NCI-H1105 treated with DMSO at 0.1 percent for 48 hours (cell line): ENCODE measurements at places on chromosomes 12 and 14.
A peak's percentile ranks its signal among the peaks of the same experiment; 100 is the strongest.

DNA sequence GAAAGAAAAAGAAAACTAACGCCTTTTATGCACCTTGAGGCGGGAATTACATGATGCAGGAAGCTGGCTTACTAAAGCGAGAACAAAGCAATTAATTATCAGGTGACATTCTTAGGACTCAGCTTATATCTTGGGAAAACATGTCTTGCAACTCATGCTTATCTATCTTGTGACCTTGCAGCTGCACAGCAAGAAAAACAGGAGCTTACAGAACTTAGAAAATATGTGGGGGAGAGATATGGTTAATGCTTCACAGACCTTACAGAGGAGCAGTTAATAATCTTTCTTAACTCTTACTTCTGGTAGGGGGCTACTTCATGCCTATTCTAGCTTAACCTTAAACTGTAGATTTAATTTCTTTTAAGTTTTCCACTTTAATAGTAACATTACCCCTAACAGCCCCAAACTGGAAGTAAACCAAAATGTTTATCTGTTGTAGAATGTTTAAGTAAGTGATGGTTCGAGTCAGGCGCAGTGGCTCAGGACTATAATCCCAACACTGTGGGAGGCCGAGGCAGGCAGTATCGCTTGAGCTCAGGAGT, 13.2 kb upstream of the OR11G2 start:
- DNase-seq, result no peak

GRCh38 chr14:54754623-54755386, 147.8 kb downstream of the GCH1 start:
- DNase-seq, result no peak

DNA sequence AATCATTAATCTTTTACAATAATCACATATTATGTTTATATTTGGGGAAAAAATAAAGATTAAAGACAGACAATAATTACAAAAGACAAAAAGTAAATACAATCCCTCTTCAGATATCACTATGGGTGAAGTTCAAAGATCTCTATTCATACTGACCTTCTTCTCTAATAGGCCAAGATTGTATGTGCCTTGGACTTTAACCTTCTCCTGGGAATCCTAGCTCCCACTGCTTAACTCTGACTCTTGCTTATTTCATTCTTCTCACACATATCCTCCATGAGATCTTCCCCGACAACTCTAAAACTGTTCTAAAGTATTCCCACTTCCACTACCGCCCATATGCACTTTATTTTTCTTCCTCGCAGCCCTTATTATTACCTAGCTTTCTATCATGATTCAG, 83.8 kb downstream of the EEA1 start:
- DNase-seq, result no peak

GRCh38 chr12:118307069-118307954, 65.4 kb downstream of the TAOK3 start:
- no peak for DNase-seq

DNA sequence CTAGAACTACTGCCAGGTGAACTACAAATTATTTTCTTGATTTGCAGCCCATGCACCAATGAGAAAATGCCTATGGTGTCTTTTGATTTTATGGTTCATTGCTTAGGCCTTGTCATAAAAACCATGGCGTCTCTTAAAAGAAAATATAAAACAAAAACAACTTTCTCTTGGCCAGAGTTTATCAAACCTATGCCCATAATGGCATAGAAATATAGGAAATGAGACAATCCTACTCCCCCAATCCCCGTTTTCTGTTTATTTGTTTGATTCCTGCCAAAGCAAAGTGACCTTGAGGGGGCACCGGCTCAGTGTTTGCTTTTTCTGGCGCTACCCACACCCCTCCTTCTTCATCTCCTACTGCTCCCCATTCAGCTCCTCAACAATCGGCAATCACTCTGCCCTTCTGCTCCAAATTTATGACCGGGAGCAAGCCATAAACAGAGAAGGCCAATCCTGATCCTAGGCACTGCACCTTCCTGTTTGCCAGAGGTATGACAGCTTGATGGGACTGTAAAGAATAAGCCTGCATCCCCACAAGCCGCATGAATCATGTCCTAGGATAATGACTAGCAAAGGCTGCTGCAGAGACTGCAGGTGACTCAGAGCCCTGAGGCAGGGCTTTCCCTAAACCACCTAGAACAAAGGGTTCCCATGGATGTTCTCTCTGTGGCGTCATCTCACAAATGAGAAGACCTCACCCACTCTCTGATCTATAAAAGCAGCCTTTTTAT, 874.9 kb downstream of the NRXN3 start:
- no peak for DNase-seq

- no peak for DNase-seq
Measured at GRCh38 chr14:61872452-61872851, 110.2 kb downstream of the SNAPC1 start.

GRCh38 chr12:116320791-116321217, 43.3 kb upstream of the MED13L start:
- no peak for DNase-seq

GRCh38 chr14:22667881-22668280, 23.7 kb upstream of the OR6J1 start:
- no peak for DNase-seq

DNA sequence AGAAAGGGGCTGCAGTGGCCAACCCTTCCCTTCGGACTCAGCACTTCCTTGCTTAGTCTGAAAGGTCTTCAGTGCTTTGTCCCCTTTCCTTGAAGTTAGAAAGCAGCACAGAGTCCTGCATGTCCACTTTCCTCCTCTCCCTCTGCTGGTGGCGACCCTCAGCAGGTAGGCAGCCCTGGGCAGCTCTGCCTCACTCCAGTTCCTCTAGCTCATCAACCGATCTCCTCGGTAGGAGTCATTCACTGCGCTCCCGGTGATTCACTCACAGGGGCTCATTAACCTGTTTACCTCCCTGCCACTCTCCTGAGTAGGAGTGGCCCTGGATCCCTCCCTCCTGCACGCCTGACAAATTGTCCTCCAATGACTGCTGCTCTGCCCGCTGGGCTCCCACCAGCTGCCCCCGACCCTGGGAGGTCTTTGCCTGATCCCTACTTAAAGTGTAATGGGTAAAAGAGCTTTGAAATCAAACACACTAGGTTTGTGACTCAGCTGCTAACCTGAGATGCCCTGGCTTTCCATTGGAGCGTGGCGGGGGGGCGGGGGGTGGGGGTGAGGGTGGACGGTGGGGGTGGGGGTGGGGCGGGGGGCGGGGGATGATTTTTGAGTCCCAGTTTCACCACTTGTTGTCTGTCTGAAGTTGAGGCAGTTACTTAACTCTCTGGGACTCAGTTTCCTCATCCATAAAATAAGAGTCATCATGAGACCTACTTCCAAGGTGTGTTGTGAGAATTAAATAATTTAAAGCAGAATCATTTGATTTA, 4.2 kb downstream of the SCNN1A start:
- peak; percentile 92 for DNase-seq

- no peak for DNase-seq
Measured at GRCh38 chr14:96751505-96751904, 45.7 kb upstream of the VRK1 start.

- DNase-seq, result no peak
Measured at GRCh38 chr12:131052929-131053328, 99.2 kb downstream of the ADGRD1 start.

- DNase-seq, result no peak
Measured at GRCh38 chr14:23149745-23150144, 30.7 kb upstream of the CEBPE start.

- no peak for DNase-seq
Measured at GRCh38 chr12:46653311-46653710, 172.5 kb downstream of the SLC38A4 start.

DNA sequence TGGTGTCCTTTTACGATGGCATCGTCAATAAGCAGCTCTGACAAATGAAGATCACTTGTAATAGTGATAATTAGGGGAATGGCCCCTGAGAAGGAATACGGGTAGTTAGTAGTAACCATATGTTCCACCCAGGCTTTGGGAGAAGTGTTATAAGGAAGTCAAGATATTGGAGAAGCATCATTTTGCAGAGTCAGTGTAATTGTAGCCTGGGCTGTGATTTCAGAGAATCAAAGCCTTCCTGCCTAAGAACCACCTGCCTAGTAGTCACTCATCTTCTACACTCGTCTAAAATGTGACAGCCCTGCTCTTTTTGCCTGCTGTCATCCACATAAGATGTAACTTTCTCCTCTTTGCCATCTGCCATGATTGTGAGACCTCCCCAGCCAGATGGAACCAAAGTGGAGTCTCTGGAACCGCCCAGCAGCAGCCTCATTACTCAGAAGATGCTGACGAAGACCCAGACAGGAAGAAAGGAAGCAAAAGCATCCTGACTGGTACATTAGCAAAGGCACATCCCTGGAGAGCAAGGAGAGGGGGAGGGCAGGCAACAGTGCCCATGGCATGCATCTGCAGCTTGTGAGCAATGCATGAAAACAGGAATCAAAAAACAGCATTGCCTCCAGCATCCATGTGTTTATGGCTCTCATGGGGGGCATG, 12.6 kb upstream of the EDDM3A start:
- no peak for DNase-seq

DNA sequence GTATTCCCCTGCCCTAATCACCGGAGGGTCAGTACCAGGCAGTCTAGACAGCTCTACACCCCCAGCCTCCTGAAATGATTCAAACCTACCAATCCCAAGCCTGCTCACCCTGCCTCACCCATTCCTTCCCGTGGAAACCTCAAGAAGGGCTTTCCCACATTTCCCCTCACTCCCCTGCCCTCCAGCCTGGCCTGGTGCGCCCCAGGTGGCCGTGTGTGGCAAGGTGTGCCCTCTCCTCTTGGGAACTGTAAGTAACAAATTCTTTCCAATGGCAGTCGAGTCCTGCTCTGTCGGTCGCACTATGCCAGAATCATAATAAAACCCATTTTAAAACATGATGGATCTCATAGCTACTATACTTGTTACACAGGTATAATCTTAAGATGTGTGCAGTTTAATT, 13.9 kb upstream of the DEGS2 start:
- DNase-seq, result no peak

- DNase-seq, result peak; percentile 87
Measured at GRCh38 chr12:125220404-125221273, 155.4 kb downstream of the AACS start.

- no peak for DNase-seq
Measured at GRCh38 chr12:107349839-107350238, 256.5 kb upstream of the CRY1 start.

- peak; percentile 89 for DNase-seq
Measured at GRCh38 chr14:76151398-76152332, at the start of gene GPATCH2L. Gene GPATCH2L (plus strand): TSS chr14:76151922. CDS start chr14:76154364, 2,442 bp downstream.

- DNase-seq, result peak; percentile 98
Measured at GRCh38 chr12:93127582-93128331, 198.7 kb upstream of the EEA1 start.

GRCh38 chr12:76820888-76821482, 57.1 kb downstream of the ZDHHC17 start:
- peak; percentile 20 for DNase-seq

- DNase-seq, result no peak
Measured at GRCh38 chr12:27179400-27180214, 64.5 kb upstream of the STK38L start.

GRCh38 chr14:54490445-54491175, 1.8 kb upstream of the GMFB start:
- DNase-seq, result no peak

GRCh38 chr14:65517635-65518542, 105.4 kb downstream of the FUT8 start:
- no peak for DNase-seq

- no peak for DNase-seq
Measured at GRCh38 chr14:45095143-45095542, 11.2 kb downstream of the PRPF39 start.

GRCh38 chr12:102799229-102799628, 117.8 kb downstream of the PAH start:
- DNase-seq, result no peak

DNA sequence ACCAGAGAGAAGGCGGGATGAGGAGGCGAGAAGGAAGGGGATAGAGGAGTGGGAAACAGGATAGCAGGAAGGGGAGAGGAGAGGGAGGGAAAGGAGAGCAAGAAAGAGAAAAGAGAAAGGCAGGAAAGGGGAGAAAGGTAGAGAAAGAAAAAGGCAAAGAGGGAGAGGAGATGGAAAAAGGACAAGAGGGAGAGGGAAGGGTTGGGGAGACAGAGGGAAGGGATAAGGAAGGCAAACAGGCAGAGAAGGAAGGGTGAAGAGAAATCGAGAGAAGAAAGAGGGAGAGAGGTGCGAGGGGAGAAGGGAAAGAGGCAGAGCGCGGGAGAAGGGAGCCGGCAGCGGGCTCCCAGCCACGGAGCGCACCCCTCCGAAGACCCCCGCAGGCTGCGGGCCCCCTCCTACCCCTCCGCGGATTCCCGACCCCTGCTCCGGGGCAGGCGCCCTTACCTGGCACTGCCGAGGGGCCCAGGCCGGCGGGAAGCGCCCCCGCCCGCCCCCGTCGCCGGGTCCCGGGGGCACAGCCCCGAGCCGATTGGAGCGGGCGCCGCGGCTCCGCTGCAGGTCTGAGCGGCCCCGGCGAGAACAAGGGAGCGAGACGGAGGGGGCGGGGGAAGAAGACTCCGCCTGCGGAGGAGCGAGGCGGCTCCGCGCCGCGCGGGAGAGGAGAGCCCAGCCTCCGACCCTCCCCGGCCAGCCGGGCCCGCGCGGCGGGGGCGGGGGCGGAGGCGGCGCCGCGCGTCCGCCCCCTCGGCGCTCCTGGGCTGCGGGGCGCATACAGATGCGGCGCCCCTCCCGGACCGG, at the start of gene CDH24:
Gene CDH24, minus strand, starts transcription at position 565 of the 801 bp plus-strand sequence. CDS start 1,787 bp downstream, outside the sequence.
- DNase-seq, result no peak

GRCh38 chr14:102418169-102418852, 55.6 kb downstream of the TECPR2 start:
- no peak for DNase-seq

GRCh38 chr12:31629756-31630732, 29.4 kb upstream of the ETFBKMT start:
- DNase-seq, result no peak

- DNase-seq, result no peak
Measured at GRCh38 chr14:39109893-39110715, 4.0 kb upstream of the GEMIN2 start.

GRCh38 chr14:93970585-93970964, 5.8 kb downstream of the ASB2 start:
- DNase-seq, result no peak

- no peak for DNase-seq
Measured at GRCh38 chr12:98948343-98948949, 303.4 kb downstream of the APAF1 start.

- DNase-seq, result no peak
Measured at GRCh38 chr12:80701388-80701787, 6.0 kb upstream of the MYF6 start.

GRCh38 chr14:88799522-88799921, 6.8 kb upstream of the EML5 start:
- DNase-seq, result no peak

- peak; percentile 16 for DNase-seq
Measured at GRCh38 chr12:80702889-80703805, 4.3 kb upstream of the MYF6 start.

DNA sequence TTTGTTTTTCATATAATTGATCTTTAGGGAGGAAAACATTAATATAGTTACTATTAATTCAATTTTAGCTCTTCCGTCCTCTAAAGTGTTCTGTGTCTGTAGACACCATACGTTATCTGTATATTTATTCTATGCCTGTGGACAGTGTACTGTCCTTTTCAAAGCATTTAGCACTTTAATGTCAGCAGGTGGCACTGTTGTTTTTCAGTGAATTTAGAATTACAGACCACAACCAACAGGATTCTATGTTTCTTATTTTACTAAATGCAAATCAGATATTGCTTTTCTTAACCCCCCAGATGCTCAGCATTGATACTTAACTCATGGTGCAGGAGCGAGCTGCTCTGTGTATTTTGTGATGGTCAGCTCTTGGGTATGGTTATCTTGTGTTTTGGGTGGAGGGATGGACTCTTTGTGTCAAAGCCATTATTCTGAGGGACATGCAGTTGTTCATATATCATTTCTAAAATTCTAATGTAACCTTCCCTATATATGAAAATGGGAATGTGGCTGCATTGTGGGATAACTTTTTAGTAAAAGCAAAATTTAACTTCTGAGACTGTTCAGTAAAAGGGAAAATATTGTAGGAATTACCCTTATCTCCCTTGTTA, 65.2 kb downstream of the PAPOLA start:
- DNase-seq, result peak; percentile 56
